ENCODE measurements at places on chromosomes 7 and 10. TPM values are rescaled to one million over a fixed set of nuclear protein-coding genes. Genes with fewer than 3 reads are reported as not detected.

Gene SPDYE6
- not detected for total RNA-seq

Gene ZWINT
- 1.6 TPM for total RNA-seq

Gene PSMG3
- 17.5 TPM for total RNA-seq

Gene LEP
- total RNA-seq, result 7.2 TPM

Gene GATAD1
- total RNA-seq, result 52.0 TPM

Gene FAM25A
- total RNA-seq, result not detected

Gene NAT16
- total RNA-seq, result not detected

Gene GRID2IP
- 0.18 TPM for total RNA-seq

Gene CDK14
- total RNA-seq, result 79.4 TPM

Gene TCERG1L
- 0.22 TPM for total RNA-seq

Gene EBLN1
- not detected for total RNA-seq
